Cardiac ventricle fibroblast (primary cell): ENCODE measurements at places on chromosomes 3 and 15. TPM values are rescaled to one million over a fixed set of nuclear protein-coding genes. Genes with fewer than 3 reads are reported as not detected.

The GBE1 gene
- 131 and 138 TPM in 2 replicates for total RNA-seq

The SENP8 gene
- 2.2 and 3.0 TPM in 2 replicates for total RNA-seq

The ZNF80 gene
- total RNA-seq, result not detected in 2 replicates

The TMEM45A gene
- total RNA-seq, result 103 TPM in 2 replicates
